Heart right ventricle (tissue), 16 donors: ENCODE measurements at places on chromosomes 3 and 15.

- DNase-seq, result no peak
Observed at GRCh38 chr15:65355173-65355987, 22.4 kb downstream of the IGDCC3 start.

DNA sequence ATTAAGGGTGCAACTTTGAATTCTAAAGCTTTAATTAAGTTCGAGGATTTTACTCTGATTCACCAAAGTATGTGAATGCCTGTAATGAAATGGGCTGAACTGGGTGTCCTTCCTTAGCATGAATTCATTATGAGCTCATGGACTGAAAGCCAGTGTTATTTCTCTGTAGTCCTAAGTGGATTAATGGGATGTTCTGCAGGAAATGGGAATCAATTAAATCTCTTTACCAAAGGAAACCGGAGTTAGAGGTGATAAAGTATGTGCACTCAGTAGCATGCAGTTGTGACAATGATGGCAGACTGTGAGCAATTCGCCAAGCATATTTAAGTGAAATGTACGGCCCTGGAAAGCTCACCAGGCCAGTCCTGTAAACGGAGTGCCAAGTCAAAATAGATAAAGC is 138.7 kb downstream of the CHL1 start:
- no peak for DNase-seq

DNA sequence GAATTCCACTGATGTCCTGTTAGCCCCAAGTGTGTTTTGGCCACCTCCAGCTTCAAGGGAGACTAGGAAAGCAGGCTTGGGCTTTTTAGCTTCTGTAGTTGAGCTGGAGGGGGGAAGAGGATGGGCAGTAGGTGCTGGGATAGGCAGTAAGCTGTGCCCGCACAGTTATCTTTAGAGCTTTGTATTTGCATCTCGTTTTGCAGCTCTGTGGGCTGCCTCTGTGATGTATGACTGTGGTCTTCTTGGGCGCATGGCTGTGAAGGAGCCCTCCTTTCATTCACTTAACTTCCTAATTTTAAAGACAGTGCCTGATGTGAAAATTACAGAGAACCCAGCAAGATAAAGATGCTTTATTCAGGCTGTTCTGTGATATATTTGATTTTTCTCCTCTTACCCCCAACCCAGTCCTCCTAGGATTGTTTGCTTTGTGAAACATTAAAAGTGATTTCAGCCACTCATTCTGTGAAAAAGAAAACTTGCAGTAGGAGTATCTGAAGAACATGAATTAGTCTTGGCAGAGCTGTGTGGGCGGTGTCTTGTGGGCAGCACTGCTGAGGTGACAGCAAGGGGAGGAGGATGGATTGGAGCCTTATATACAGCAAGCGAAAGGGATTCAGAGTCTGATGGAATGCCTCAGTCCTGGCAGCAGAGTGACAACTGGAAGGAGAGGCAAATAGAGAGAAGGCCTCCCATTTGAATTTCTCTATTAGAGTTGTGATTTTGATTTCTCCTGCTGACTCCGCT is 74.3 kb downstream of the LARS2 start:
- no peak for DNase-seq

DNA sequence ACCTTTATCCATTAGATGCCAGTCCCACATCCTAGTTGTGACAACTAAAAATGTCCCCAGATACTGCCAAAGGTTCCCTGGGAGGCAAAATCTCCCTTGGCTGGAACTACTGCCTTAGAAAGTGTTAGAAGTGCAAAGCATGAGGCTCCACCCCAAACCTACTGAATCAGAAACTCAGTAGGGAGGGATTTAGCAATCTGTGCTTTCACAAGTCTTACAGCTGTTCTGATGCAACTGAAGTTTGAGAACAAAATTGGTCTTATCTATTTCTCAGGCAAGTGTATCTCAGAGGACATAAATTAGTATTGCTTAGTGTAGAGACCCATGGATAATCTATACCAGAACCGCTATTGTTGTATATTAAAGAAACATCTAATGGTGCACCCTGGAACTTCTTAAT is 70.2 kb downstream of the CLDN1 start:
- DNase-seq, result no peak

GRCh38 chr15:69035205-69035917 is 20.9 kb downstream of the NOX5 start:
- DNase-seq, result no peak

GRCh38 chr15:70585707-70586034 is 177.7 kb downstream of the UACA start:
- no peak for DNase-seq

DNA sequence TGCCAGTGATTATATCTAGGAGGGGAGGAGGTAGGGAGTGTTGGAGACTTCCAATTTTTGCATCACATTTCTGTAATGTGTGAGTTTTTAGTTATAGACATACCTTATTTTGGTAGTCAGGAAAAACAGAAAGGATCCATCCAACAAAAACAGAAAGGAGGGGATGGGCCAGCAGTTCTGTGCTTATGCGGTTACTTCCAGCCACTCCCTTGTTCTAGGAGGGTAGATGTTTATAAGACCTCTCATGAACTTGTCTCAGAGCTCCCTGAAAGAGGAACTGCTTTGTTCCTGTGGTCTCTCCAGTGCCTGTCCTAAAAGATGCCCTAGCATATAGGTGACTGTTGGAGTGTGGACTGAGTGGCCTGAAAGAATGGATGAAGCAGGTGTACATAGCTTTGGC is 323.3 kb downstream of the CACNA2D3 start:
- DNase-seq, result no peak

DNA sequence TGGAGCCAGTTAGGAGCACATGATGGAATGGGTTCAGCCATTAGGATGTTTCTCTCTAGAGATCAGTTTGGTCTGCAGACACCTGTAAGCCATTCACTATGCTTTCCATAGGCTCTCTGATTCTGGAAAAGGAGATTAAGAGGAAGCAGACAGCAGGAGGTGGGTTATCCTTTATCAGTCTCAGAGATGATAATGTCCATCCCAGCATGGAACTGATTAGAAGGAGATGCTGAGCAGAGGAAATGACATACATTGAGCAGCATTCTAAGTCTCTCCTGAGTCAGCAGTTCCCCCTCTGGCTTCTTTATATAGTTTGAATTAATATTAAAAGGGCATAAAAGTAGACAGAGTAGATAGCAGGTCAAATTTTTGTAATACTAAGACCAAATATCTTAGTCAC is 591.1 kb downstream of the GBE1 start:
- no peak for DNase-seq

DNA sequence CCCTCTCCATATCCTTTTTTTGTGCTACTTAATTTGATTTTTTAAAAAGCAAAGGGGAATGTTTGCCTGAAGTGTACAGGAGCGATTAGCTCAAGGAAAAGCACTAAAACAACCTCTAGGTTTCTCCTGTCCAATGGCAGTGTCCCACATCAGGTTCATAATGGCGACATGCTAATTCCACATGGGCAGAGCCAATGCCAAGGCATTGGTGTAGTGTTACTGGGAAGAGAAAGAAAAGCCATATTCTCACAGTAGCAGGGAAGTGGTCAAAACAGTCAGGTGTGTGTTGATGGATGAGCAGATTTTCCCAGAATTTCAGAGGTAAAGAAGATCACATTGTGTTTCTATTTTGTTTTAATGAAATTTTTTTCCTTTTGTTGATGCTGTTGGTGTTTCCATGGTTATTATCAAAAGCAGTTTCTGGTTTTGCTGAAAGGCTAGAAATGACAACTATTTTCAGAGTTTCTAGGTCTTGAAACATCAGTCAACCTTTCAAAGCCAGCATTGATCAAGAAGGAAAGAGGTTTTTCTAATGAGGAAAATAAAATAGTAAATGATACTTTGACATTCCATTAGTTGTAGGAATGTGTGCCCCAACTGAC is 65.2 kb downstream of the FNDC3B start:
- DNase-seq, result no peak

GRCh38 chr3:67090474-67090873 is 92.4 kb downstream of the KBTBD8 start:
- DNase-seq, result no peak

DNA sequence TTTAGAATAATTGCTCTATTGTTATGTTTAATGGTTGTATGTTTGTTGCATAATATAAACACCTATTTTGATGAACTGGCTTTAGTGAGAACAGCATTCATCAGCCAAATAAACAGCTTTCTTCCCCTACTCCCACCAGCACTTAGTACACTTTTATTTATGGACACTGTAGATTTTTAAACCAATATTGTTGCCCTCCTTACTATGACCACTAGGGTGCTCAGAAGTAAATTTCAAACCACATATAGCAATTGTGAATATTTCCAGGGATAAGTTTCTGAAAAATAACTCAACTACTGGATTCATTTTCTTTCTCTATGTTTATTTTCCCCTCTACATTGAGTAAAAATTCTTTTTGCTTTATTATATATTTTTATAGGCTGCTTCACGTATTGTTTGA is 84.7 kb upstream of the PTX3 start:
- no peak for DNase-seq

DNA sequence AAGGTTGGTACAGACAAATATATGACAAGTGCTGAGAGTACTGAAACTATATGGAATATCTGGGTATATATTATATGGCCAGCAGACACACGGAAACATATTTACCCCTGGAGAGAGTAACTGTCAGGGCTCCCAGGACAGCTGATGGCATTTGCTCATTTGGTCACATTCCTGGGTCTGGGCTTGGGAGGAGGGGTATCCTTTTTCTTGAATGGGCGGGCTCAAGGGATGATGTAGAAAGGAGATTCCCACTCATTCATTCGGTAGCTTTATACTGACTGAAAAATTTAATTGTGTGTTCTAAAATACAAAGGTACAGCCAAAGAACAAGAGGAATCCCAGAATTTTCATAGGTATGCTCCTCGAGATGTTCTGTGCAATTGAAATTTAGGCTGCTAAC is 131.0 kb downstream of the KCNAB1 start:
- no peak for DNase-seq
